ENCODE measurements at places on chromosomes 7 and 10. TPM values are rescaled to one million over a fixed set of nuclear protein-coding genes. Genes with fewer than 3 reads are reported as not detected.

ZNF487 gene
- 26.0 TPM for total RNA-seq

VWA2 gene
- total RNA-seq, result 1.1 TPM

ZNF503 gene
- 1.2 TPM for total RNA-seq

LRRC17 gene
- total RNA-seq, result 33.6 TPM

ZNF746 gene
- total RNA-seq, result 14.1 TPM

ZNF488 gene
- total RNA-seq, result 2.9 TPM

ZPBP gene
- total RNA-seq, result not detected

SLC39A12 gene
- total RNA-seq, result 0.54 TPM

TWNK gene
- 5.6 TPM for total RNA-seq

STEAP1B gene
- total RNA-seq, result 2.6 TPM

FIS1 gene
- total RNA-seq, result 45.4 TPM

TEX47 gene
- total RNA-seq, result not detected

MAGI2 gene
- total RNA-seq, result 101 TPM

VTI1A gene
- 59.8 TPM for total RNA-seq

FAM20C gene
- total RNA-seq, result 19.8 TPM

TRIM73 gene
- 8.5 TPM for total RNA-seq

PRPS1L1 gene
- total RNA-seq, result not detected

AOAH gene
- 3.4 TPM for total RNA-seq

PON1 gene
- not detected for total RNA-seq

NUTM2B gene
- total RNA-seq, result 1.3 TPM

ZNF277 gene
- 38.2 TPM for total RNA-seq

PLXDC2 gene
- total RNA-seq, result 59.6 TPM

SLC25A13 gene
- 16.2 TPM for total RNA-seq

UCMA gene
- not detected for total RNA-seq

CYP3A4 gene
- total RNA-seq, result not detected

TRIL gene
- total RNA-seq, result 24.3 TPM

AGR2 gene
- 1.9 TPM for total RNA-seq

KCNMA1 gene
- total RNA-seq, result 109 TPM

CLEC5A gene
- total RNA-seq, result not detected

SFRP4 gene
- 2.2 TPM for total RNA-seq

PDE1C gene
- 122 TPM for total RNA-seq

LIPN gene
- total RNA-seq, result not detected

VIM gene
- 562 TPM for total RNA-seq

RADIL gene
- 8.4 TPM for total RNA-seq

ADAM22 gene
- total RNA-seq, result 111 TPM

LIPJ gene
- total RNA-seq, result 1.00 TPM

ANXA8 gene
- total RNA-seq, result not detected

CADPS2 gene
- total RNA-seq, result 83.7 TPM

GATA3 gene
- total RNA-seq, result 0.09 TPM

RBP4 gene
- 2.5 TPM for total RNA-seq

SORCS3 gene
- total RNA-seq, result 14.8 TPM

IKZF1 gene
- total RNA-seq, result 2.4 TPM

USP6NL gene
- total RNA-seq, result 26.0 TPM

ADCYAP1R1 gene
- 56.7 TPM for total RNA-seq

NXPH1 gene
- total RNA-seq, result 22.4 TPM

VSTM2A gene
- total RNA-seq, result 78.1 TPM

NCAPG2 gene
- total RNA-seq, result 21.2 TPM

AGAP9 gene
- total RNA-seq, result 4.4 TPM

Measured in cerebellum (tissue), 4 donors.